ENCODE measurements at places on chromosomes 1 and 21. TPM values are rescaled to one million over a fixed set of nuclear protein-coding genes. Genes with fewer than 3 reads are reported as not detected.

- no peaks in the 10 kb centered on the region for H3K36me3 ChIP-seq
- no peak for DNase-seq
- no peak overlapping the region for H3K4me3 ChIP-seq
- H3K27me3 ChIP-seq = no peaks in the 10 kb centered on the region
- no peak overlapping the region for H3K27ac ChIP-seq
These were observed 28.3 kb upstream of the PKN2 start for GRCh38 chr1:88655685-88656299.

GRCh38 chr1:200238311-200238710, 171.5 kb downstream of the ZNF281 start:
- H3K36me3 ChIP-seq = no peaks in the 10 kb centered on the region
- H3K27me3 ChIP-seq = no peaks in the 10 kb centered on the region
- no peak overlapping the region for H3K27ac ChIP-seq
- H3K4me3 ChIP-seq = no peak overlapping the region
- DNase-seq = no peak

- no peak for DNase-seq
- H3K27me3 ChIP-seq = peaks cover 3% of the 10 kb centered on the region
- H3K4me1 ChIP-seq = peaks cover 5% of the 10 kb centered on the region
- no peaks in the 10 kb centered on the region for H3K36me3 ChIP-seq
- H3K27ac ChIP-seq = no peak overlapping the region
These were observed 4.7 kb downstream of the TINAGL1 start for GRCh38 chr1:31580891-31581603.

GRCh38 chr21:17197996-17198395, 314.8 kb upstream of the CXADR start:
- H3K27me3 ChIP-seq = no peaks in the 10 kb centered on the region
- no peaks in the 10 kb centered on the region for H3K4me1 ChIP-seq
- no peak overlapping the region for H3K27ac ChIP-seq

- no peak overlapping the region for H3K27ac ChIP-seq
- H3K4me3 ChIP-seq = no peak overlapping the region
- DNase-seq = no peak
- no peaks in the 10 kb centered on the region for H3K4me1 ChIP-seq
- H3K36me3 ChIP-seq = no peaks in the 10 kb centered on the region
These were observed 259.2 kb downstream of the ADGRL2 start for GRCh38 chr1:82059959-82060358.

DNA sequence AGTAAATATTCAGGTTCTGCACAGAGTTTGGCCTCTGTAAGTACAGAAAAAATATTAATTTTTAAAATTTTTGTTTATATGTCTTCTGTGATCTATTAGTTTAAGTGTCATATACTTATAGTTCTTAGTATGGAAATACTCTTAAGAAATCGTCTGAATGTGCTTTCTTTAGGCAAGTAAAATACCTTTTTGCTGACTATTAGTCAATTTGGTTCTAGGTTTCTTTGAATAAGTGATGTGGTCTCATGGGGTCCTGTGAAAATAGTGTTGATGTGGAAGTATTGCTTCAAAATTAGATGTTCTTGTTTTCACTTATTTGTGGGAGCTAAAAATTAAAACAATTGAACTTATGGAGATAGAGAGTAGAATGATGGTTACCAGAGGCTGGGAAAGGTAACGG, 23.9 kb downstream of the MIGA1 start:
- peaks cover 41% of the 10 kb centered on the region for H3K36me3 ChIP-seq
- H3K27ac ChIP-seq = no peak overlapping the region
- no peak for DNase-seq
- H3K27me3 ChIP-seq = no peaks in the 10 kb centered on the region
- no peak overlapping the region for H3K4me3 ChIP-seq
- no peaks in the 10 kb centered on the region for H3K4me1 ChIP-seq

GRCh38 chr1:221392453-221392852, 349.4 kb downstream of the DUSP10 start:
- peaks cover 3% of the 10 kb centered on the region for H3K4me1 ChIP-seq
- no peak overlapping the region for H3K4me3 ChIP-seq
- no peaks in the 10 kb centered on the region for H3K36me3 ChIP-seq
- H3K27ac ChIP-seq = no peak overlapping the region
- DNase-seq = no peak
- no peaks in the 10 kb centered on the region for H3K27me3 ChIP-seq

- H3K36me3 ChIP-seq = no peaks in the 10 kb centered on the region
- peaks cover 59% of the 10 kb centered on the region for H3K4me1 ChIP-seq
- no peak overlapping the region for H3K27ac ChIP-seq
- no peaks in the 10 kb centered on the region for H3K27me3 ChIP-seq
- no peak overlapping the region for H3K4me3 ChIP-seq
These were observed 6.7 kb downstream of the SOX13 start for GRCh38 chr1:204079608-204079999.

DNA sequence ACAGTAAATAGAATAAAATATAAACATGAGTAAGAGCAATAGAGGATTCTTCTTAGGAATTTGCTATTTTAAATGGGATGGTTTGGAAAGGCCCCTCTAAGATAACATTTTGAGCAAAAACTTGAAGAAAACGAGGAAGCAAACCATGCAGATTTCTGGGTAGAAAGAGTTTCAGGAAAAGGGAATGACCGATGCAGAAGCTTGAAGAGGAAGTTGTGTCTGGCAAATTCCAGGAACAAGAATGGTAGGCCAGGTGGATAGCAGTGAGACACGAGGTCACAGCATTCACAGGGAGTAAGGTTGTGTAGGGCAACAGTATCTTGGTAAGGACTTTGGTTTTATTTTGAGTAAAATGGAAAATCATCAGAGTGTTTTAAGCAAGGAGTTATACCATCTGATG, 108.9 kb downstream of the PEX14 start:
- H3K4me3 ChIP-seq = no peak overlapping the region
- no peak overlapping the region for H3K27ac ChIP-seq
- H3K36me3 ChIP-seq = no peaks in the 10 kb centered on the region
- H3K27me3 ChIP-seq = no peaks in the 10 kb centered on the region
- no peak for DNase-seq

GRCh38 chr1:210321131-210321530, 7.6 kb upstream of the HHAT start:
- H3K36me3 ChIP-seq = no peaks in the 10 kb centered on the region
- DNase-seq = no peak
- no peak overlapping the region for H3K27ac ChIP-seq

DNA sequence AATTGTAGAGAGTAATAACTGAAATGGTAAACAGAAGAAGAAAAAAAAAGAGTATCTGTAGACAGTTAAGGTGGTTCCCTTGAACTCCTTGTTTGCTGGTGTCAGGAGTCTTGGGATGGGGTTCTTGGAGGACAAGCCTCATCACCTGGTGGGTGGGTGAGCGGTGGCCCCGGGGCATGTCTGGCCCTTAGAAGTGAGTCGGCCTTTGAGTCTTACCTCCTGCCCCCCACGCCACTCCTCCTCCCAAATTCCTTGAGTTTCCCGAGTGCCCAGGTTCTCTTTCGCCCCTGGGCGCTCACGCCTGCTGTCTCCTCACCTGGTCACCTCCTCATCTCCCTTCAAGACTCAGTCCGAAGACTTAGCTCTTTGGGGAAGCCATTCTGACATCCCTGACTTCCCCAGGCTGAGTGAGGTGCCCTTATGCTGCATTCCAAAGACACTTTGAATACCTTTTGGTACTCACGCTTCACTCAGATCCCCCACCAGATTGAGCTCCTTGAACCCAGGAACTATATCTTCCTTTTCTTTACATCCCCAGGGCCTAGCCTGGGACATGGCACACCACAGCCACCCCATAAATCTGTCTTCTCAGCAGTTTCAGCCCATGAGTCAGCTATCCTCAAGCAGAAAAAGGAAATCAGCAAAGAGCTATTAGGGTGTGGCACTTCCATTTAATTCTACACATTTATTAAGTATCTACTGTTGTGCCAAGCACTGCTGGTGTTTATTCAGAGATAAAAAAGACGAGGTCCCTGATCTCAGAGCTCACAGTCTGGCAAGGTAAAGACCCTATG, 13.5 kb upstream of the IKBKE start:
- H3K27me3 ChIP-seq = no peaks in the 10 kb centered on the region
- DNase-seq = no peak
- H3K4me3 ChIP-seq = no peak overlapping the region
- peaks cover 15% of the 10 kb centered on the region for H3K36me3 ChIP-seq
- no peak overlapping the region for H3K27ac ChIP-seq

- H3K36me3 ChIP-seq = peaks cover 18% of the 10 kb centered on the region
- no peak for DNase-seq
- H3K4me3 ChIP-seq = no peak overlapping the region
- no peaks in the 10 kb centered on the region for H3K4me1 ChIP-seq
- no peak overlapping the region for H3K27ac ChIP-seq
These were observed 55.8 kb downstream of the DYRK1A start for GRCh38 chr21:37422382-37422781.

- no peak overlapping the region for H3K4me3 ChIP-seq
- H3K27me3 ChIP-seq = no peaks in the 10 kb centered on the region
- no peak for DNase-seq
- no peak overlapping the region for H3K27ac ChIP-seq
These were observed 709.9 kb upstream of the ADGRL4 start for GRCh38 chr1:79716447-79716846.

GRCh38 chr21:31143036-31143435, 104.8 kb upstream of the KRTAP19-8 start:
- no peaks in the 10 kb centered on the region for H3K27me3 ChIP-seq
- H3K27ac ChIP-seq = no peak overlapping the region
- no peak for DNase-seq

DNA sequence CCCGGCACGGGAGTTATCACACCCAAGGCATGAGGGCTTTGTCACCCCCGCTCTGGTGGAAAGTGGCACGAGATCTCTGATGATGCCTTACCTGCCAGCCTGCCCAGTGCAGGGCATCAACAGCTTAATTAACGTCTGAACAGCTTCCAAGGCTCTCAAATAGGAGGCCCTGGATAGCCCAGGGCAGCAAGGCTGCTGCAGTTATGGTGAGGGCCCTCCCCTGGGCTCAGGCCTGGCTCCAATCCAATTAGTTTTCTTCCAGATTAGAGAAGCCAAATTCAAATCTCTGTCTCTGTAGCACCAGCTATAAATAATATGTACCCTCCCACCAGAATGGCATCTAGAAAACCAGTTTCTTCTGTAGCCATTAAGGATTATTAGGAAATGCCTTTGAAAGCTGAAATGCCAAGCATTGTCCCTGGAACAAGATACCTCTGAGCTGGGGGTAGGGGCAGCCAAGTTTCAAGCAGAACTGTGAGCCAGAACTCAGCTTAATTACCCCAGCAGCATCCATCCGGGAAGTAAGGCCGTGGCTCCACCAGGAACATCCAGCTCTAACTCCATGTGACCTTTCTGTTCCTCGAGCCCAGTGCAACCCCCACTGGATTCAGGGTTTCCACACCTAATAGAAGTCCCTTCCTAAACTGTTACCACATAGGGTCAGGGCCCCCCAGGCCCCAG, 12.5 kb downstream of the QSOX1 start:
- no peaks in the 10 kb centered on the region for H3K4me1 ChIP-seq
- DNase-seq = no peak
- H3K27me3 ChIP-seq = no peaks in the 10 kb centered on the region

- peaks cover 42% of the 10 kb centered on the region for H3K36me3 ChIP-seq
- no peak for DNase-seq
- no peak overlapping the region for H3K4me3 ChIP-seq
These were observed 53.0 kb downstream of the EYA3 start for GRCh38 chr1:28035420-28035819.

- H3K27ac ChIP-seq = peak overlapping the region; percentile 12
- H3K27me3 ChIP-seq = no peaks in the 10 kb centered on the region
- no peak for DNase-seq
- no peak overlapping the region for H3K4me3 ChIP-seq
- peaks cover 23% of the 10 kb centered on the region for H3K4me1 ChIP-seq
These were observed 4.4 kb upstream of the PYCR2 start for GRCh38 chr1:225928186-225929175.

GRCh38 chr1:49016030-49016977, 239.6 kb upstream of the BEND5 start:
- no peak for DNase-seq
- no peak overlapping the region for H3K27ac ChIP-seq
- H3K4me1 ChIP-seq = no peaks in the 10 kb centered on the region
- H3K4me3 ChIP-seq = no peak overlapping the region
- H3K36me3 ChIP-seq = no peaks in the 10 kb centered on the region
- no peaks in the 10 kb centered on the region for H3K27me3 ChIP-seq

- H3K4me3 ChIP-seq = no peak overlapping the region
- H3K4me1 ChIP-seq = no peaks in the 10 kb centered on the region
- no peaks in the 10 kb centered on the region for H3K36me3 ChIP-seq
- H3K27ac ChIP-seq = no peak overlapping the region
- no peaks in the 10 kb centered on the region for H3K27me3 ChIP-seq
- no peak for DNase-seq
These were observed 98.9 kb downstream of the TMEM53 start for GRCh38 chr1:44575396-44575795.

GRCh38 chr21:45950740-45951515, 30.6 kb upstream of the COL6A1 start:
- DNase-seq = no peak
- H3K36me3 ChIP-seq = no peaks in the 10 kb centered on the region
- no peak overlapping the region for H3K27ac ChIP-seq
- no peaks in the 10 kb centered on the region for H3K4me1 ChIP-seq
- H3K4me3 ChIP-seq = no peak overlapping the region

GRCh38 chr1:32413507-32414185, 19.4 kb upstream of the BSDC1 start:
- H3K4me3 ChIP-seq = no peak overlapping the region
- no peak overlapping the region for H3K27ac ChIP-seq
- no peaks in the 10 kb centered on the region for H3K36me3 ChIP-seq
- H3K4me1 ChIP-seq = no peaks in the 10 kb centered on the region

DNA sequence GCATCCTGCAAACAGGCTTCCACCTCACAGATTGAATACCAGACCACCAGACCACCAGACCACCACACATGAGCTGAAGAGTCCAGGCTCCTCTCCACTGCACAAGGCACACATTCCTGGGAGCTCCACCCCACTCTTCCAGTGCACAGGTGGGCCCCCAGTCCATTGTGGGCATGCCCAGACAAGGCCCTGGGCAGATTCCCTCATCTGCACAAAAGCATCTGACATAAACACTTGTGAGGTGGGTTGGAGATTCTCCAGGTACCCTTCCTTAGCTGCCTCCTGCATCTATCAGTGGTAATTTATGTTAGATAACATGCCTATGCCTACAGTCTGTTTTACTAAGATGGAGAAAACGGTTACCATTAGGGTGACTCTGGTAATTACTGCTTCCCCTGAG, 11.6 kb upstream of the CTBS start:
- H3K36me3 ChIP-seq = no peaks in the 10 kb centered on the region
- H3K4me1 ChIP-seq = no peaks in the 10 kb centered on the region
- H3K27me3 ChIP-seq = peaks cover 5% of the 10 kb centered on the region
- no peak overlapping the region for H3K27ac ChIP-seq
- no peak overlapping the region for H3K4me3 ChIP-seq
- DNase-seq = no peak

DNA sequence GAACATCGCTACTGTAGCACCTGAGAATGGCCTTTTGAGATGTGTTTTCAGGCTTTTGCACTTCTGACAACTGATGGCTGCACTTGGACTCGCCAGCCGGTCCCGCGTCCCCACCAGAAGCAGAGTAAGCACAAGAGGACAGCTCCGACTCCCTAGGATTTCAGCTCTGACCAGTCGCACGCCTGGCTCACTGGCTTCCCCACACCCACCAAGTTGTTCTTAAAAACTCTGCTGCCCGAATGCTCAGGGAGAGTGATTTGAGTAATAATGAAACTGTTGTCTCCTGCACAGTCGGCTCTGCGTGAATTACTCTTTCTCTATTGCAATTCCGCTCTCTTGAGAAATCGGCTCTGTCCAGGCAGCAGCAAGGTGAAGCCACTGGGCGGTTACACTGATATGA, 40.2 kb upstream of the NLRP3 start:
- H3K27ac ChIP-seq = no peak overlapping the region
- no peaks in the 10 kb centered on the region for H3K36me3 ChIP-seq
- no peak for DNase-seq

The CYP4Z1 gene
- not detected for total RNA-seq

The LIN9 gene
- total RNA-seq = 2.9 TPM

The COL6A2 gene
- 97.2 TPM for total RNA-seq
